ENCODE measurements at places on chromosomes 12 and 14.

DNA sequence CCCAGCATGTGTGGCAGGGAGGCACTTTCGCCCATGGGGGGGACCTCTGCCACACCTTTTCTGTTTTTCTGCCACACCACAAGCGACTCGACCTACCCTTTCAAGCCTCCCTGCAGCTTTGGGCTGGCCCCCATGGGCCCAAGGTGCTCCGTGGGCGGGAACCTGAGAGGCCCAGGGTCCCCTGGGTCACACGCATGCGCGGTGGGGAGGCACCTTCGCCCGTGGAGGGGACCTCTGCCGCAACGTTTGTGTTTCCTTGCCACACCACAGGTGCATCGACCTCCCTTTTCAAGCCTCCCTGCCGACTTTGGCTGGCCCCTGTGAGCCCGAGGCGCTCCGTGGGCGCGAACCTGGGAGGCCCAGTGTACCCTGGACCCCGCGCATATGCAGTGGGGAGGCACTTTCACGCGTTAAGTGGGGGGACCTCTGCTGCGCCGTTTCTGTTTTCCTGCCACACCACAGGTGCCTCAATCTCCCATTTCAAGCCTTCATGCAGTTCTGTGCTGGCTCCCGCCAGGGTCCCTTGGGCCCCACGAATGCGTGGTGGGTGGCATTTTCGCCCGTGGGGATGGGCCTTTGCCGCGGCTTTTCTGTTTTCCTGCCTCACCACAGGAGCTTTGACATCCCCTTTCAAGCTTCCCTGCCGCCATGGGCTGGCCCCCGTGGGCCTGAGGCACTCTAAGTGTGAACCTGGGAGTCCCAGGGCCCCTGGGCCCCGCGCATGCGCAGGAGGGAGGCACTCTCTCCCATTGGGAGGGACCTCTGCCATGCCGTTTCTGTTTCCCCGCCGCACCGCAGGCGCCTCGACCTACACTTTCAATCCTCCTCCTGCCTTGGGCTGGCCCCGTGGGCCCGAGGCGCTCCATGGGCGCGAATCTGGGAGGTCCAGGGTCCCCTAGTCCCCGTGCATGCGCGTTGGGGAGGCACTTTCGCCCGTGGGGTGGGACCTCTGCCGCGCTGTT lies 332.2 kb downstream of the ALG10 start:
- DNase-seq = no peak

- DNase-seq = no peak
Measured at GRCh38 chr12:119373001-119373400, 38.5 kb downstream of the CCDC60 start.

GRCh38 chr12:7075939-7076338 lies 15.4 kb downstream of the C1S start:
- peak; percentile 86 for DNase-seq

DNA sequence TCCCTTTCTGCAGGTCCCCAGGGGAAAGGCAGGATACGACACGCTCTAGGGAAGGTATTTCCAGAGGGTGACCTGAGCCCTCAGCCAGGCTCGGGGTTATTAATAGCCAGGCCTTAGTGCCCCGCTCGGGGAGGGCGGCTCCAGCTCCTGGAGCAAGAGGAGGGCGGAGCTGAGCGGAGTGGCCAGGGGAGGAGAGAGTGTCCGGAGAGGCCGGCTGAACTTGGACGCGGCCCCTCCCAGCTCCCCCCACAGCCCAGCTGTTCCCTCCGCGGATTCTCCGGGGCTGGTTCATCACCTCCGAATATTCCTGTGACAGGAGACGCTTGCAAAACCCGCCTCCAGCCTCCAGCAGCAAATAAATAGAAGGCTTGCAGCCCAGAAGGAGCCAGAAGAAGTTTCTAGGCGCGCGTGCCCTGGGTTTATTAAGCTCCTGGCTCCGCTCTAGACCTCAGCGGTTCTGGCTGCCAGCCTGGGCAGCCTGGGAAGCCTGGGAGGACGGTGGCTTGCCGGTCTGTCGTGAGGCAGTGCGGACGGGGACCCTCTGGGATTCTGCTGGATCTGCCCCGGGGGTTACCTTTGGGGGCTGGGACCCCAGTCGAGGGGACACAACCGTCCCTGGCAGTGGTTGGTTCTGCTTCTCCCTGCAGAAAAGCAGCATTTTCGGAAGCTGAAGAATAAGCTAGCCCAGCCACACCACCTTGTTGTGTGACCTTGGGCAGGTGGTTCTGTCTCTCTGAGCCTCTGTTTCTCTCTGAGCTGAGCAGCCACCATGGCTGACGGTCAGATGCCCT lies at the start of gene HSPB8:
TSS of gene HSPB8 (plus strand) at position 388 of the 791 bp plus-strand sequence. CDS start at position 770, 382 bp downstream.
- peak; percentile 65 for DNase-seq

DNA sequence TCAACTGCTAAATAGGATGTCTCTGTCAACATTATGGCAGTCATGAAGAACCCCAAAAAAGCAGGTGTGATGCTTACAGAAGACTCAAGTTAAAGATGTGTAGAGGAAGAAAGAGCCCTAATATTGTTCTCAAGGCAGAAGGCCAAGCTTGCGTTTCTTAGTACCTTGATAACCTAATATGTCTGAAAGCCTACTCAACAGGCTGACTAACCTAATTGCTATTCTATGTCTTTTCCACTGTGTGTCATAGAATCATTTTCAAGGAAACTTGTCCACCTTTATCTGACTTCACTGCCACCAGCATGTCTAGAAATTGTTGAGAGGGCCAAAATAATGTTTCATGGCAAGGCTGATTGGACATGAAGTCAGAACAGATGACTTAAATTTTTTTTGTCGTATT lies 373.2 kb downstream of the BTG1 start:
- DNase-seq = peak; percentile 17

DNA sequence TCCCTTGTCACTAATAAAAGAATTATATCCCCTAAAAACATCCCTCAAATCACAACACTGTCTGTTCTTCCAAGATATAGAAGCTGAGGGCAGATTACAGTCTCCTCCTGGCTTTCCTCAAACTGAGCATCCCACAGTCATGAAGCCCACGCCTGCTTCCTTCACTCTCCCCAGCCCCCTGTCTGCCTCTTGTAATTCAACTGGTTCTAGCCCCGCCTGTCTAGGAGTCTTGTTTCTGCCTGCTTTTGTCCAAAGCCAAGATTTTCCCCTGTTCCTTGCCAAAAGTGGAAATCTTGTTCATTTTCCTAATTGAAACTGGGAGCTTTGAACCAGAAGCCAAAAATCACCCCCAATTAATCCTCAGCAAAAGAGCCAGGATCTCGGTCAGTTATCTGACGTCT lies 35.9 kb upstream of the PWP1 start:
- no peak for DNase-seq

DNA sequence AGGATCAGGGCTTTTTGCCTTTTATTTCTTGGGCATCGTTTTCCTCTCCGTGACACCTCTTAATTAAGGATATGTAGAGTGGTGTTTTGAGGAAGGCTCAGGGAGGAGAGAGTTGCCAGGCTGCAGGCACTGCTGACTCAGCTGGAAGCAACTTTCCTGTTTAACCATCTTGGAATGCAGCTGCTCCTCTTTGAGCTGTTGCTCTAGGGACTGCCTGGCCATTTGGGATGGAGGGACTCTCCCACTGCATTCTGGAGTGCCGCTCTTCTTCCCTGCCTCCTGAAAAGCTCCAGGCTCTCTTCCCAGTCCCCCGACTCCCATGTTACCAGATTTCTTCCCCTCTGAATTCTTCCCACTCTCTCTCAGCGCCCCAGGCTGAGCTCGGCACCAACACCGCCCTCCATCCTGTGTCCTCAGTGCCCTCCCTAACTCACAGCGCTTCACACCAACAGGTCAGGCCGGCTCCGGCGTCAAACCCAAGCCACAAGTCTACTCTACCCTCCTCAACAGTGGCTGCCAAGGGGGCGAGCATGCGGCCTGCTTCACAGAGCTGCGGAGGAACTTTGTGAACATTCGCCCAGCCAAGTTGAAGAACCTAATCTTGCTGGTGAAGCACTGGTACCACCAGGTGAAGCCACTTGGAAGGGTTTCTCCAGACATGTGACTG lies 5.9 kb downstream of the OAS3 start:
- no peak for DNase-seq

GRCh38 chr12:64560396-64561301 lies 49.6 kb upstream of the RASSF3 start:
- peak; percentile 99 for DNase-seq

DNA sequence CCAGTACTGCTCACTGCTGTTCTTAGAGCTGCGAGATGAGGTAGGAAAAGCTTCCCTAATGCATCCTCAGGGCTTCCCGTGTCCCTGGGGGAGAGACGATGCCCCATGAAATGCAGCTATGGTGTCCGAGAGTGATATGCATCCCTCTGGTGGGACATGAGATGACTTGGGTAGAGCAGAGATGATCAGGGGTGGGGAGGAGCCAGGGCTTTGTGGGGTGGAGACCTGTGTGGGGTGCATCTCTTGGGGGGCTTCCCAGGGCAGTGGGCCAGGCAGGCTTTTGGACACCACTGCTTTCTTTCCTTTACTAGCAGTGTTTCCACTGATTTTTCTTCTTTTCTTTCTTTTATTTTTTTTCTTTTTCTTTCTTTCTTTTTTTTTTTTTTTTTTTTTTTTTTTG lies 147.3 kb downstream of the ADGRD1 start:
- DNase-seq = no peak

DNA sequence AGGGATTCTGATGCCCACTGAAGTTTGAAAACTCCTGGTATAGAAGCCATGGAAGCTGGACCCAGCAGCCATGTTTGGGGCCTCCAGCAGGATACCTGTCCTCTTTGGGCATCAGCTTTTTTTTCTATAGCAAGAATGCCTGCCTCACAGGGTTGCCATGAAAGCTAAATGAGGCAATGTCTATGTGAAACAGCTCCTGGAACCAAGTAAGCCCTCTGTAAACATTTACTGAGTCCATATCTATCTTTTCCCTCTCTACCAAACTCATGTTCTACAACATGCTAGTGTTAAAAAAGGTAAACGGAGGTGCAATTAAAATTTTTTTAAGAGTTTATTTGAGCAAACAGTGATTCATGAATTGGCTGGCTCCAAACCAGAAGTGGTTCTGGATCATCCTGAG lies 28.6 kb downstream of the FLVCR2 start:
- no peak for DNase-seq

GRCh38 chr12:42961395-42961794 lies 371.8 kb upstream of the PRICKLE1 start:
- DNase-seq = no peak

DNA sequence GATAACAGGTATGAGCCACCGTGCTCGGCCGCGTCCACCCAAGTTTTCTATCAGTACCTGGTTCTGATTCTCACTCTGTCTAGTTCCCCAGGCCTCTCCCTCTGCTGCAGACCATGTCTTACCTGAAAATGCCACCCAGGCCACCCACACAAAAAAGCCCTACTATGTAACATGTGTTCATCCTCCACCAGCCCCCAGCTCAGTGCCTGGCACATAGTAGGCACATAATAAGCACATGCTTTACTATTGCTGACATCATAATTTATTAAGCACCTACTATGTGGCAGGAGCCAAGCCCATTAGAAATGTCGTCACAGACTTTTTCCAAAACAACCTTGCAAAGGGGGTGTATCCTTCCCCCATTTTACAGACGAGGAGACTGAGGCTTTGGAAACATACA lies 37.8 kb downstream of the CMKLR1 start:
- DNase-seq = no peak

GRCh38 chr12:85237327-85237726 lies 42.7 kb upstream of the ALX1 start:
- DNase-seq = peak; percentile 4

DNA sequence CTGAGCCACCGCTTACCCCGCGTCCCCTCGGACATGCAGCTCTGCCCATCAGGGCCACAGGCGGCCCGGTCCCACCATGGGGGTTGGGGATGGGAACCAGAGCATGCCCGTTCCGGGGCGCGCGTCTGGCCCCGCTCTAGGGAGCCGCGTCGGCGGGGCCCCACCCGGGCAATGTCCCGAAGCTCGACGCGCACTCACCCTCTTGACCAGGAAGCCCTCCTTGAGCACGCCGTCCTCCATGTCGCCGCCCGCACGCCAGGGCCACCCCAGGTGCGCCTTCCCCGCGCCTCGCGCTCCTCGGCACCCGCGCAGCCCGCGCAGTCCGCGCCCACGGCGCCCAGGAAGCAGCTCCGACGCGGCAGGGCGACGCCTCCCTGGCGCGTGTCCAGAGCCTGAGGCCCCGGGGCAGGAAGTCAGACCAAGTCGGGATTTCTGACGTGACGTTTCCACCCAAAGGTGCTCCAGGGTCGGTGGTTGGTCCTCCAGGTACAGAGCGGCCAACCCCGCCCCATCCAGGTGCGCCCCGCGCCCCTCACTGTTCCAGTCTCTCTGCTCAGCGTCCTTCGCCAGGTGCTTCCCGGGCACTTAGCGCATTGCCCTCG lies at the start of gene PLEK2:
TSS of gene PLEK2 (minus strand) at position 346 of the 602 bp plus-strand sequence. CDS start at position 240, 106 bp downstream.
- DNase-seq = peak; percentile 60

DNA sequence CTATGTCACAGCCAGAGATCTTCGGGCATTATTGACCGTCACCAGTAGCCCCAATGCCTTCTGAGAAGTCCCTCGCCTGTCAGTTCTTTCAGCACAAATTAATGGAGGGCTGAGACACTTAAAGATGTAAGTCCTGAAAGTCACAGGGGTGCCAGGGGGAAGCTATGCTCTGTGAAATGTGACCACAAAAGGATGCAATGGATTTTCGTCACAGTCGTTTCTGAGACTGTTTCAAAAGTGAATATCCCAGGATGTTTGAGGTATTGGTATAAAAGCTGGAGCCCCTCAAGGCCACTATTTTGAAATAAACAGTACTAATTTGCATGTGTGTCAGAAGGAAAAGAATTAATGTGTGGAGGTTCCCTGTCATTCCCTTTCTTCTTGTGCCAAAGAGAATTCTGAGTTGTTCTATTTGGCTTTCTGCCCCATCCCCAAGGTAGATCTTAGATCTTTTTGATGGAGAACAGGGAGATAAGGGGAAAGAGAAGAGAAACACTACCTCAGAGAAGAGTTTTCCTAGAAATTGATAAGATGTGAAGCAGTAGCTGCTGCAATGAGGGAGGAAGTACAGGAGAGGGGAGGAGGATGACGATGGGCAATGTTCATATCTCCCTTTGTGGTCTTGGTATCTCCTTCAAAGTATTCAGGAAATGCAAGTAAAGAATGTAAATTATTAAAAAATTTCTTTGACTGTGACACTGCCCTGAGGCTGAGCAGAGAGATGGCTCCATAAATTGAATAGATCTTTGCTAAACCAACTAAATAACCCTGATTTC lies 101.8 kb upstream of the NAP1L1 start:
- DNase-seq = no peak
